ENCODE measurements at places on chromosomes 16 and 17.
A peak's percentile ranks its signal among the peaks of the same experiment; 100 is the strongest.

DNA sequence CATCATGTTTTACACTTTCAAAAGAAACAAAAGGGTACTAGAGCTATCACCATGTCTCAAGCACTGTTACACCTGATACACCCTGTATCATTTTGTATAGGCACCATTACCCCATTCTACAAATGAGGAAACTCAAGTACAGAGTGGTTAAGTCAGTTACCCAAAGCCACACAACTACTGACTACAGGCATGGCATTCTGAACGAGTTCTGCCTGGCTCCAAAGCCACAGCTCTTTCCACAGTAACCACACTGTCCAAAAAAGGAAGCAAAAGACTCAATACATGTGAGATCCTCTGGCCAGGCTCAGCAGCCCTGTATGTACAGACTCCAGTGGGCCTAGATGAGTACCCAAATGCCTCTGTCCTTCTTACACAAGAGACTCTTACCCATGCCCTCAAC lies 4.7 kb downstream of the DYNC1LI2 start:
- DNase-seq = peak; percentile 7

- no peak for DNase-seq
These were observed 461.3 kb downstream of the PMP22 start for GRCh38 chr17:14803826-14804225.

DNA sequence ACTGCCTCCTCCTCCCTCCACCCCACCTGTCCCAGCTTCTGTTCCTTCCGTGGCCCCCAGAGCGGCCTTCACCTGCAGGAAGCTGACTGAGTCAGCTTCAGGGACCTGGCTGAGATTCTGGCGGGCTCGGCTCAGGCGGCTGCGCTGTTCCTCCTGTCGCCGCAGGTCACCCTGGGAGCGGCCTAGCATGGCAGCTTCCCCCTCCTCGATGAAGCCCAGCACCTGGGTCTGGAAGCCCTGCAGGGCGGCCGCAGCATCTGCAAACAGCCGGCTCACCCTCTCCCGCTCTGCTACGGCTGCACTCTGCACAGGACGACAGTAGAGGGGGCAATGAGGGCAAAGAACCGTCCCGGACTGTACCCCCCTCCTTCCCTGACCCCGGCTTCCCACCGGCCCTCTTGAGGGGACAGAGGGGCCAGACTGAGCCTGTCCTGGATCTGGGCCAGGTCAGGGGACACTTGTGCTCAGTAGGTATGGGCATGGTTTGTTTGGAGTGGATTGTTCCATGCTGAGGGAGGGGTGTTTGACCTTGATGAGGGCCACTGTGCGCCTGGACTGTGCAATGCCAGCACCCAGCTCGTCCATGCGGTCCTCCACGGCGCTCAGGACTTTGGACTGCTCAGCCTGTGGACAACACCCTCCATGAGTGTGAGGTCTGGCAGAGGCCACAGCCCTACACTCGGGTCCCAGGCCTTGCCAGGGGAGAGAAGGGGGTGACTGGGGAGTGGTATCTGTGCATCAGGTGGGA lies 2.0 kb downstream of the TRIM47 start:
- DNase-seq = no peak

DNA sequence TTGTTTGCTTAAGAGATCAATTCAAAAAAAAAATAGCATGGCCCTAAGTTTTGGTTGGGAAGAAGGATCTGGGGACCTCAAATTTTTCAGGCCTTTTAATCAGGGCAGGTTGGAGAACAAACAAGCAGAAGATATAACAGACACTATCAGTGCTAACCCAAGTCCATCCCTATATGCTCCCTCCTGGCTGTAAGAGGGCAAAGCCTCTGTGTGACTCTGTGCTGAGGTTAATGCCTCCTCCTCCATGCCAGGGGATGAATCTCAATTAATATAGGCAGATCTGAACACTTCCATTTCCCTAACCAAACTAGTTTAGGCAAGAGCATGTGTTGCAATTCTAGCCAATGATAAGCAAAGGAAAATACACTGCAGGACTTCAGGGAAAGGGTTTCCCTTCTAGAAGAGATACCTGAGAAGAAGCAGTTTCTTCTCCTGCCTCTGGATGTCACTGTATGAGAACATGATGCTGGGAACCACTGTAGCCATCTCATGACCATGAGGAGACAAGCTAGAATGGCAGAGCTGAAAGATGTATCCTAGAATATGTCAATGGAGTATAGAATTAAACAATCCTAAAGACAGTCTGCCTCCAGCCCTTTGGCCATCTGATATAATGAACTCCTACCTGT lies 76.0 kb downstream of the CHD9NB start:
- no peak for DNase-seq

GRCh38 chr16:89890200-89890599 lies 16.8 kb downstream of the TCF25 start:
- DNase-seq = no peak

- DNase-seq = no peak
These were observed 16.3 kb downstream of the SLX4 start for GRCh38 chr16:3595110-3595486.

GRCh38 chr16:75758215-75758614 lies 31.9 kb upstream of the CPHXL start:
- no peak for DNase-seq

DNA sequence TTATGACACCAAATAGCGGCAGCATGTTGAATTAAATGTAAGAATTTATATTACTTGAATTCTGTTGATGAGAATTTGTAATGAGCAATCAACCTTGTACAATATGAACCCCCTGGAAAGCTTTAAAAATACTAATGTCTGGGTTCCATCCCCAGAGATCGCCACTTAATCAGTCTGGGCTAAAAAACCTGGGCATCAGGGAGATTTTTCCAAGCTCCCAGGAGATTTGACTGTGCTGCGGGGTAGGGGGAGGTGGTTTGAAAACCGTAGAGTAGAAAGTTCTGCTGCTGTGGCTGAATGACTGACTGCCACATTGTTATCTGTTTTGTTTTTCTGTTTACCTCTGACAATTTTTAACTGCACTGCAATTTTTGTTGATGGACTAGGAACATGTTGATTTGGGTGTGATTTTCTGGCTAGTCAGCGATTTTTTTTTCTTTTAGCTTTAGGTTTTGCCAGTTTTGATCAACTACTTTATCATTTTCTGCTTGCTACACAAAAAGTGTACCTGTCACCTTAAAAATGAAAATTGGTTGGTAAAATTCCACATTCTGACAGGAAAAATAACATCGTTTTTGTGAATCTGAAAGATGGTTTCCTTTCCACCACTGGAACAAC lies 79.3 kb downstream of the PCTP start:
- DNase-seq = no peak

DNA sequence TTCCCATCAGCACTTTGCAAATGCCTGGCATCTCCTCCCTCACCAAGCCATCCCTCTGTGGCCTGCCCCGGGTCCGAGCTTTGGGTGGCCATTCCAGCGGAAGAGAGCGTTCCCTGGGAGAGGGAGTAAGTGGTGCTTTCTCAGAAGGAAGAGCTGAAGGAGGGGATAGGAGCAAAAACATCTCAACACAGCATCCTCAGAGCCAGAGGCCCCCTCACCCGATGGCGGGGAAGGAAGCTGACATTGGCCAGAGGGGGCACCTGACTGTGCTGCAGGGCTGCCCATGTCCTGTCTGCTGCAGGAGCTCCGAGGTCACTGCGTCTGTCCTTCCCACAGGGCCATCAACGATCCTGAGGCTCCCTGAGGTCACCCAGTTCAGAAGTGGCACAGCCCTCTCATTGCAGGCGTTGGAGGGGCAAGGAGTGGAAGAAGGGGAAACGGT lies 427 bp upstream of the TLCD3B start:
- DNase-seq = no peak

- DNase-seq = no peak
These were observed 10.9 kb upstream of the ARHGAP23 start for GRCh38 chr17:38417210-38417951.

DNA sequence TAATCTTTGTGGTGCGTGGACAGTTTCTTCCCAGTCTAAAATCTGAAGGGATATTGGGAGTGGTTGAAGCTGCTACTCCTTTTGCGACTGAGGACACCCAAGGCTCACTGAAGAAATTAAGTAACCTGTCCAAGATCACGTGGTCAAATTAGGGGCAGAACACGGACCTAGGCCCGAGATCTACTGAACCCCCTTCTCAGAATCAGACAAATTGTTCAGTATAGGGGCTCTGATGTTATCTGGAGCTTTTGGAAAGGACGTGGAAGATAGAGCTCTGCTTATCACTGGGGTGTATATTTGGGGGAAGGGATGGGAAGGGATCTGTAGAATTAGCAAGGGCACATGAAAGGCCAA lies 857 bp downstream of the TANGO6 start:
- no peak for DNase-seq

GRCh38 chr16:81401035-81401950 lies 43.3 kb upstream of the CMIP start:
- no peak for DNase-seq

DNA sequence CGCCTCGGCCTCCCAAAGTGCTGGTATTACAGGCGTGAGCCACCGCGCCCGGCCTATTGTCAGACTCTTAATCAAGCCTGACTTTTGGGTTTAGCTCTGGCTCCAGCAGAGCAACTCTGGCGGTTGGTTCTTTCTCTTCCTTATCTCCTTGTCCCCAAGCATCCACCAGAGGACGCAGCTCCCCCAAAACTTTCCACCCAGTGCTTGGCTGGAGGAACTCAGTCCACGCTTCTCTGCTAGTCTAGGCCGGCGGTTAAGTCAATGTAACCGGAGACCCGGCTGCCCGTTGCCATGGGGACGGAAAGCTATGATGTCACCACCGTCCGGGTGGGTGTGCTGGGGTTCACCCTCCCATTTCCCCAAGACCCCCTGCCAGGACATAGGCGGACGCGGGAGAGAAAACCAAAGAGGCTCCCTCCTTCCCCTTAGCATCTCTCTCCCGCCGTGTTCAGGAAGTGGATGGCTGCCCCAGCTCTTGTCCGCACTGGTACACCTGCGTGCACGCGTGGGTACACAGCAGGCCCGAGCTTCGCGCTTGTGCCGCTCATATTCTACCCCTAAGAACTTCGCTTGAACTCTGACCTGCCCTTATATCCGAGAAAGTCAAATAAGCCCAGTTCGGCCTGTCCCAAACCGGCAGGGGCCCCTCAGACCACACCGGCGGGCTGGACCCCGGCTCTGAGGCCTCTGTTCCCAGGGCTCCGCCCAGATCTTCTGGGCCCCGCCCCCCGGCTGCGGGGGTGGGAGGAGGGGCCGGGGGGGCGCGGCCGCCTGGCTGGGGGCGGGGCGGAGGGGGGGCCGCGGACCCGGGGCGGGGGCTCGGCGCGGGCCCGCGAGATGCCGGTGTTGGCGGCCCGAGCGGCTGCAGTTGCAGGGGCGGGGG lies at the start of gene RND2:
RND2 (plus strand) TSS at position 825 of the 883 bp plus-strand sequence. CDS start 117 bp downstream, outside the sequence.
- peak; percentile 56 for DNase-seq

DNA sequence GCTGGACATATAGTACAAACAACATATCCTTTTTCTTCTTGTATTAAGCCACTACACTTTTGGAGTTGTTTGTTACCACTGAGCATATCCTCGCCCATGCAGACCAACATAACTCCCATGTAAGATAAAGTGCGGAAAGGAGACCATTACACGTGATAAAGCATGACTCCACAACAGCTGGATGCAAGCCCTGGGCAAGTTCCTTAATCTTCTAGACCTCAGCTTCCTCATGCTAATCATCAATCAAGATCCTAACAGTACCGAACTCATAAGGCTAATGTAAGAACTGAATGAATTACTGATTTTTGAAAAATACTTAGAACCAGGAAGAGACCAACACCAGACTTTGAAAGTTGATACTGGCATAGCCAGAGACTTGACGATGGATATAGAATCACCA lies 47.0 kb upstream of the GSG1L start:
- no peak for DNase-seq

DNA sequence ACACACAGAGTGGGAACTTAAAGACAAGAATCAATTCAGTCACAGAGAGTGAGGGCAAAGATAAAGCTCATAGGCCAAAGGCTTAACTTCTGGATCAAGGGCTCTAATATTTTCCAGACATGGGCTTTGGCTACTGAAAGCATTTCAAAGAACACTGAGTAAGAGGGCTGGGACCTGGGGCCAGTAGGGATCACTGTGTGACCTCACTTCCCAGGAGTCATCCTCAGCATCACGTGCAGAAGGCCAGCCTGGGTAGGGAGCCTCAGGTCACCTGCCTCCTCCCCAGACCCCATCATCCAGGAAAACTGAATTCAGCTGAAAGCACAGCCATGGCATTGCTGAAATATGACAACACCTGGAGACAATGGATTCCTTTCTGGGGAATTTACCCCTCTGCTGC lies 163.5 kb downstream of the RAB11FIP4 start:
- DNase-seq = no peak

DNA sequence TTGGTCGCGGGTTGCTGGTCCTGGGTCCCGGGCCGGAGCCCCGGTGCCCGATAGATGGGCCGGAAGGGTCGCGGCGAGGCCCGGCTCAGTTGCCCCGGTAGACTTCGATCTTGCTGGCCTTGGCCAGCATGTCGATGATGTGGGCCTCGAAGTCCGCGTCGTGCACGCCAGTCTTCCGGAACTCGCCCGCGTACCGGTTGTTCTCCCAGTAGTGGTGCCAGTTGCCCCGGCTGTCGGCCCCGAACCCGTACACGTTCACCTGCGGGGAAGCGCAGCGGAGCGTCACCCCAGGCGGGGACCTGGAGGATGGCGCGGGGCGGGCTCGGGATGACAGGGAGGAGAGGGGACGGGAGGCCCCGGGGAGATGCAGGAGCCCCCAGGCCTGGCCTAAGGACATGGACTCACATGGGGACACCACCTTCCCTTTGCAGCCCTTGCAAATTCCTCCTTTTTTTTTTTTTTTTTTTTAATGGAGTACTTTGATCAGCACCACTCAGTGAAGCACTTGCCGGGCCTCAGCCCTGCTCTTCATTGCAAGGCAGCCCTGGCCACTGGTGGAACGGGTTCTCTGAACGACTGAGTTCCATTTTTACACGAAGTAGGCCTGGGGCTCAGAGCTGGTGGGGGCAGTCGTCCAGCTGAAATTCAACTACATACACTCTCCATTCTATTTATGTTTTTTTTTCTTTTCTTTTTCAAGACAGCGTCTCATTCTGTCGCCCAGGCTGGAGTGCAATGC lies 35.1 kb downstream of the DDX19A start:
- no peak for DNase-seq

All from AG04449 (cell line).